ENCODE measurements at places on chromosomes 5 and 9.

- no peak for DNase-seq
Measured at GRCh38 chr5:64497386-64497785, 8.4 kb upstream of the RGS7BP start.

DNA sequence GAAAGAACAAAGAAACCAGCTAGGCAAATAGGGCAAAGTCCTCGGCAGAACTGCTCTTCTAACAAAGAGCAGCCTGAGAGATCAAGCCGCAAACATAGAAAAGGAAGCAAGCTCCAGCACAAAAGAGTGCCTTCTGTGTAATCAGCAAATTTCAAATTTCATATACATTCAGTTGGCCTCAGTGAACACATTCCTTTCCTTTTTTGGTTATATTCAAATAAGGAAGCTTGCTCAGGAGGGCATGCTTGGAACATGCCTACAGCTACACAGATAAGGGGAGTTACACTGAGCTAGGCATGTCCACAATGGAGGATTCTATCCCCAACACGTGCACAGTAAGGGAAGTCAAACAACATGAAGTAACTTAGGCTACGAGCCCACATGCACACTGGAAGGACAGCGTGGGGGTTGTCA, 23.4 kb downstream of the IL33 start:
- DNase-seq = no peak

DNA sequence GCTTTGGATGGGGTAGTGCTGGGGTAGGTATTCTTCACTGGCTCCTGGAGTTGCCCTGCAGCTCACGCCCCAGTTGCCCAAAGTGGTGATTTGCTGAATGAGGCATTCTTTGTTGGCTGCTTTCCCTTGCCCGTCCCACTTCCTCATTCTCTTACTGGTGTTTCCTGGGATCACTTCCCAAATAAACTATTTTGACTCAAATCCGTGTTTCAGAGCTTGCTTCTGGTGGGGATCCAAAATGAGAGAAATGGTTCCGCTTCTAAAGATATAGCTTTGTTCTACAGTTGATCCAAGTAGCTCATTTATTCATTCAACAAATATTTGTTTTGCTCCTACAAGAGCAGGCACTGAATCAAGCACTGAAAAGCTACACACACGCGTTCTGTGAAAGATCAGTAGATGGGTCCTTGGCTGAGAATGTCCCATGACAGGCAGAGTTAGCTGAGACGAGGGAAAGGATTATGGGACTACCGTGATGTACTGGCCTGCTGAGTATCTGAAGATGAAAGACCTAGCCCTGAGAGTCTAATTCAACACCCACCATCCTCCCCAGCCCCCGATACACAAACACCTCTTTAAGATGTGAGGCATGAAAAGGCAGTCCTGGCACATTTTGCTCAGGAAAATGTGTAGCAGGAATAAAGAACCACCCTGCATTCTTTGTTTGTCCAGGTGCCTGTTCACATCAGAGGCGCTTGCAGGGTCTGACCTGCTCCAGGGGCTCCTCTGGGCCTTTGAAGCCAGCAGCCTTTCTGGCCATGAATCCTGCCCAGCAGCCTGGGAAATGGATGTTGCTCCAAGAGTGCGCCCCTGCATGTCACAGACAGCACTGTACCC, 143.1 kb upstream of the RANBP3L start:
- peak; percentile 78 for DNase-seq

DNA sequence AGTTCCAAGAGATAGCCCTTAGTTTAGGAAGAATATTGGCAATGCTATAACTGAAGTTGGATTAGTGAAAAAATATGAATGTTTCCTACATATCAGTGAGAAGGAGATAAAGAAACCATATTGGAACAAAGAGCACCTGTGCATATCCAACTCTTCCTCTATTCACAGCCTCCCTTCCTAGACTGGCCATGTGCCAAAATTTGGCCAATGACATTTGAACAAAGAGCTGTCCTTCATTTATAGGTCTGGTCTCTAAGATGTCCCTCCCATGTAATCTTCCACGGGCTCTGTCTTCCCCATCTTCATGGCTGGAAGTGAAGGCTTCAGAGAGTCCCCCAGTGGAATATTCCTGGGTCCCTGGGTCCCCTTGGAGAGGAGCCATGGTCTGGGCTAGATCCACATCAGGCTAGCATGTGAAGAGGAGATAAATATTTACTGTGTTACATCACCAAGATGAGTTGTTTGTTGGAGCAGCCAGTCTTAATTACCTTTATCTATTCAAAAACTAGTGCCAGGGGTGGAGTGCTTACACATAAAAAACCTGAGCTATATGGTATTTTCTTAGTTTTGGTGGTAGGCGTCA, 190.0 kb upstream of the S1PR3 start:
- no peak for DNase-seq

DNA sequence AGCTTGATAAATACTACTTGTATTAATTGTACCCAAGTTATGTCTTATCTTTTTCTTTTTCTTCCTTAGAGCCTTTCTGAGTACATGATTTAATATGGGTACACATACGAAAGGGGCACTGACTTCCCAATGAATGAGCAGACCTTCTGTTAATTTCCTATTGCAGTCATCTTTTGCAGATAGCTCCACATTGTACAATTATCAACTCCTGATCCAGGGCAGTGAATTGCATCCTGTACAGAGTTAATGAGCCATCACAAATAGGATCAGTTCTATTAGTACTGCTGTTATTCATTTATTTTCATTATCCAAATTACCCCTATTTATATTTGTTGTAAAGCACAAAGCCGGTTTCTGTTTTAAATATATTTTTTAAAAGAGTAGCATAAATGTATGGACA, 105.6 kb downstream of the ADAMTSL1 start:
- no peak for DNase-seq

GRCh38 chr5:137344723-137345322, 154.3 kb downstream of the SPOCK1 start:
- peak; percentile 72 for DNase-seq

GRCh38 chr5:8184455-8185063, 315.6 kb downstream of the MTRR start:
- DNase-seq = peak; percentile 6

DNA sequence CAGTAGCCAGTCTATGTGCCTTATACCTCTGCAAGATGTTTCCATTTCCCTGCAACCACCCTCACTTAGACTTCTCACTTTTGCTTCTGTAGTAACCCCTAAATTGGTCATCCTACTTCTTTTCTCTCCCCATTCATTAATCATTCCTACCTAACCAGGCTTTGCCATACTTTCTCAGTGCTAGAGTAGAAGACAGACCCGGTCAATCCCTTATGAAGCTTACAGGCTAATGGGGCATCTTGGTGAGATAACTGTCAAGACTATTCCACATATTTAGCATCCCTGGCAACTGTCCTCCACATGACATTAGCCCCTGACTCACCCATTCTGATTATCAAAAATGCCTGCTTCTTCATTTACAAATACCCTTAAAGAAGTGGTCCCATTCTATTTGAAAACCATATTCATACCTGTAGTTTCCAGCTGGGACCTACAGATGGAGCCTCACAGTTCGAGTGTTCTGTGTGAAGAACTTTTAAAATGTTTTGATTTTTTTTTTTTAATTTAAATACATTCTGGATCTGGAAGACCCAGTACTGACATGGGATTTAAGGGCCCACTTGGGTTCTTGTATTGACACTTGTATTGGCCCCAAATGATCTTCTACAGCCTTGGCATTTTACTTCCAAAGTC, 21.0 kb downstream of the F2RL2 start:
- DNase-seq = no peak
